Coronary artery (tissue), 2 donors: ENCODE measurements at places on chromosomes 4 and X.

- no peak for DNase-seq
Measured at GRCh38 chrX:44747969-44748368, 95.9 kb upstream of the DUSP21 start.

- DNase-seq, result no peak
Measured at GRCh38 chrX:118528071-118528737, 32.6 kb downstream of the DOCK11 start.

DNA sequence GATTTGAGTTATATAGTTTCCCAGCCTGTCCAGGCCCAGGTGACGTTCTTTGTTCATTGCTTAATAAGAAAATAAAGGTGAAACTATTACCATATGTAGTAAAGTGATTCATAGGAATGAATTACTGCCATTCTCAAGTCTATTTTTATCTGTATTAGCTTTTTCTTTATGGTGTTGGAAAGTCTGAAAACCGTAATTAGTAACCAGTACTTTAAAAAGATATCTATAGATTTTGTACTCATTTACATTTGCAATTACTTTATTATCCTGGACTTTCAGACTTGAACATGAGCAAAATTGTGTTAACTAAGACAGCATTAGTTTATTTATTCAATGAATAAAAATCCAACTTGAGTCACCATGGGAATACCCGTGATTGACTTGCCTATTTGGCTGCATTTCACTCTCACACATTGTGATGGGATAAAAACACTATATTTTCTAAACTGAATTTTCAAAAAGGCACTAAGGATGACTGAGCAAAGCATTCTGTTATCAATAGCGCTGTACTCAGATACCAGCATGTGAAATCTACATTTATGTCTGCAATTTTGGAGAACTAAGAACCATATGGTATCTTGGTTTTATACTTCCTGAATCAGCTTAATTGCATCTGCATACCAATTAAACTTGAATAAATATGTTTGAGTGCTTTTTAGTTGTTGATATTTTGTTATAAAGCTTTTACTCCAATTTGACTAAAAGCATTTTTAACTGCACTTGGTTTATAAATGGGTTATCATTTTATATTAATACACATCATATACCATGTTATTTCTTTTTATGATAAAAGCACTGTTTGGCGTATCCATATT is 154.6 kb downstream of the CCSER1 start:
- DNase-seq, result no peak

GRCh38 chrX:16870862-16871815 is 977 bp upstream of the RBBP7 start:
- peak; percentile 79 for DNase-seq

GRCh38 chr4:6480534-6481088 is 8.2 kb upstream of the PPP2R2C start:
- DNase-seq, result no peak
